Astrocyte of the hippocampus (primary cell): ENCODE measurements at places on chromosomes 13 and 19.

DNA sequence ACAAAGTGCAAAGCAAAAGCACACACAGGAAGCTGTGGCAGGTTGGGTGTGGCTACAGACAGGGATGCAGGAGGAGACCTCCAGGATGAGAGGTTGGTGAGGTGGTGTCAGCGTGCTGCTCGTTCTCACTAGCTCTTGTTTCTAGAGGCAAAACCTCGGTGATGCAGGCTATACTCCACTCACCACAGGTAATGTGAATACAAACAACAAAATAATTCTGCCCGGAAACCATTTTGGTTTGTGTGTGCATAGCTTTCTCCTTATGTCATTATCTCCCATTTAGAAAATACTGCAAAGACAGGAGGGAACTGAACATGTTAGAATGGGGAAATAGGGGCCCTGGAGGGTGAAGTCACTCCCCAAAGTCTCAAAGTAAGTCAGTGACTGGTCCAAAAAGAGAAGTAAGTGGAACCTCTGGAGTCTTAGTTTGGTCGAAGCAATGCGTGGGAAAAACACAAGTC, 9.4 kb downstream of the LCP1 start:
- no peak for DNase-seq

GRCh38 chr19:42281827-42282762, 13.0 kb downstream of the CIC start:
- DNase-seq, result peak; percentile 84

GRCh38 chr19:4877753-4878490, 10.5 kb upstream of the PLIN3 start:
- DNase-seq, result peak; percentile 59

GRCh38 chr19:5913739-5914357, at the start of gene CAPS:
TSS of gene CAPS (plus strand) at chr19:5914254. CDS start at chr19:5914407, 153 bp downstream.
- DNase-seq, result peak; percentile 94

DNA sequence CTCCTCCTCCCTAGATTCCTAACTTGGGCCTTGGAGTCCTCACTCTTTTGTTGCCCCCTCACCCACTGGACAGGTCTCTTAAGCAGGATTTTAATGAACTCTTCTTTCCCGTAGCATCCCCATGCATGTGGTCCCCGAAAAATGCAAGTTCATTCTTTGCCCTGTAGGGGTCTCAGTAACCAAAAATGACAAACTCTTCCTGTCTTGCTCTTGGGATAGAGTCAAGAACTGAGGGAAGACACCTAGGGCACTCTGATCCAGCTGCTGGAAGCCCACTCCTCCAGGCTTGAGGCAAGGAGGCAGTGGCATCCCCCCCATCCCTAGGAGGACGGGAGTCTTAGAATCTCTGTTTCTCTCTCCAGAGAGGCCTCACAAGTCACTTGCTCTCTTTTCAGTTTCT, 987.0 kb downstream of the DIAPH3 start:
- DNase-seq, result no peak

- peak; percentile 63 for DNase-seq
Observed at GRCh38 chr19:13430790-13431582, 75.3 kb downstream of the CACNA1A start.

DNA sequence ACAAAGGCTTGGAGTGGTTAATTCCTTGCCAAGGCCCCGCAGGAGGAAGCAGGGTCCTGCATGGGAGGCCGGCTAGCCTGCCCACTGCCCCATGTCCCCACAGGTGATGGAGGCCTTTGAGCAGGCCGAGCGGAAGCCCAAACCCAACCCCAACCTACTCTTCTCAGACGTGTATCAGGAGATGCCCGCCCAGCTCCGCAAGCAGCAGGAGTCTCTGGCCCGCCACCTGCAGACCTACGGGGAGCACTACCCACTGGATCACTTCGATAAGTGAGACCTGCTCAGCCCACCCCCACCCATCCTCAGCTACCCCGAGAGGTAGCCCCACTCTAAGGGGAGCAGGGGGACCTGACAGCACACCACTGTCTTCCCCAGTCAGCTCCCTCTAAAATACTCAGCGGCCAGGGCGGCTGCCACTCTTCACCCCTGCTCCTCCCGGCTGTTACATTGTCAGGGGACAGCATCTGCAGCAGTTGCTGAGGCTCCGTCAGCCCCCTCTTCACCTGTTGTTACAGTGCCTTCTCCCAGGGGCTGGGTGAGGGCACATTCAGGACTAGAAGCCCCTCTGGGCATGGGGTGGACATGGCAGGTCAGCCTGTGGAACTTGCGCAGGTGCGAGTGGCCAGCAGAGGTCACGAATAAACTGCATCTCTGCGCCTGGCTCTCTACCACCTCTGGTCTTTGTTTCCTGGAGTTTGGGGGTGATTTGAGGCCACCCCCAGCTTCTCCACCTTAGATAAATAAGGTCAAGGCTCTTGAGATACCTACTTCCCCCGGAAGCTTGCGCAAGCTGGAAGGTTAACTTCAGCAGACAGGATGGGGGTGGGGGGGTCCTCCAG, 2.6 kb downstream of the B3GNT8 start:
- DNase-seq, result no peak

DNA sequence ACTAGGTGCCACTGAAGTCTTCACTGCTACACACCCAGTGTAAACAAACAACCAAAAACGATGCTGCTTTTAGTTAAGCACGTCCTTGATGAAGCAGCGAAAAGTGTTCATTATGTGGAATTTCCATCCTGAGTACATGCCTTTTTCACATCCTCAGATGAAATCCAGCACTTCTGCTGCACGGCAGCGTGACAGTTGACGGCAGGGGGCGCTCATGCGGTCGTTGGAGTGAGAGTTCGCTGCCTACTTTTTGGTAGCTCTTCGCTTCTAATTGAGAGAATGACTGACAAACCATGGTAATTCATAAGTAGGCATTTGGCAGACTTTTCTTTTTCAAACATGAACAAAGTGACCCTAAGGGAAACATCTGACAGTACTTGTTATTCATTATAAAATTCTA, 1124.9 kb downstream of the EFNB2 start:
- DNase-seq, result peak; percentile 30

GRCh38 chr13:106416645-106417044, 118.8 kb downstream of the EFNB2 start:
- no peak for DNase-seq

DNA sequence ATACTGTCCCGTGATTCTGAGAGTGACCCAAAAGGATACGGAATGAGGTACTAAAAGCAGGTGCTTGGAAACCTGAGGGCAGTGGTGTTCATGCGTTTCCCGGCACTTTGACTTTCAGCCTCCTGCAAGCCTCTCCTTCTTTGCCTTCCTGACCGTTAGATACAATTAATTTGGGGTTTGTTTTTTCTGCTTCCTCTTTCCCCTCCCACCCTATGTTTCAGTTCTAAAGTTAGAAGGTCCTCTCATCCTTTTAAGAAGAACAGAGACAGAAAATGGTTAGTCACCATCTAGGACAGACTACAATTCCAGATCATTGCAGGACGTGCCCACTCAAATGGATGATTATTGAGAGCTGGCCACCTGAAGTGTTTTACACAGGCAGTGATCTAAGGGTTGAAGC, 1.8 kb upstream of the LILRB4 start:
- no peak for DNase-seq

- no peak for DNase-seq
Observed at GRCh38 chr13:73304442-73304841, 245.6 kb downstream of the KLF5 start.

DNA sequence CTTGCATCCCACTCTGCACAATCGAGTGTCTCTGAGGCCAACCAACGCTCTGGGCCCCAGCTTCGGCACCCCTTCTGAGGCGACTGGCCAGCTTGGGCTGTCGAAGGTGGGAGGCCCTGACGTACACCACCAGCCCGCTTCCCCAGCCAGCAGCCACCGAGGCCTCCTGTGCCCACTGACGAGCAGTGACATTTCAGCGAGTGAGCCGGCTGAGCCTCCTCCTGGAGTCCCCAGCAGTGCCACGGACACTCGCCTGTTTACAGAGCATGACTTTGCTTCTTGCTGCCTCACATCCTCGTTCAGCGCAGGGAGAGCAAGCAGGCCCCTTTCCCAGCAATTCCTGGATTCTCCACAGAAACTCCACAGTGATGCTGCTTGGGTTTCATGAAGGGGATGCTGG, 240.2 kb upstream of the MAB21L1 start:
- DNase-seq, result no peak

- peak; percentile 40 for DNase-seq
Observed at GRCh38 chr13:102136735-102137296, 265.0 kb downstream of the FGF14 start.

DNA sequence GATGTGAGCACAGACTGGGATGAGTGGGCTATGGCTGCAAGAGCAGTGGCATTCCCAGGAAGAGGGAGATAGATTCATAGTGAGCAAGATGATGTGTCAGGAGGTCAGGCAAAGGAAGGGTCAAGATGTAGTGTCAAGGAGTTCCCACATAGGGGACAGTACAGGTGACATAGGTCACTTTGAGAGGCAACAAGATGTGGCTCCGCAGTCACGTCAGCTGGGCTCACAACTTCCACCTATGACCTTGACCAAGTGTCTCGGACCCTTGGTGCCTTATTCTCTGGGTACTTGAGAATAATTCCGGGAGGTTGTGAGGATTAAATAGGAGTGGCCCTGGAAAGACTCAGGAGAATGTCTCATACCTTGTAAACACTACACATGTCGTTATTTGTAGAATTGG, 10.5 kb downstream of the ZNF317 start:
- DNase-seq, result no peak

- DNase-seq, result peak; percentile 33
Observed at GRCh38 chr13:80654638-80655249, 313.8 kb upstream of the SPRY2 start.

DNA sequence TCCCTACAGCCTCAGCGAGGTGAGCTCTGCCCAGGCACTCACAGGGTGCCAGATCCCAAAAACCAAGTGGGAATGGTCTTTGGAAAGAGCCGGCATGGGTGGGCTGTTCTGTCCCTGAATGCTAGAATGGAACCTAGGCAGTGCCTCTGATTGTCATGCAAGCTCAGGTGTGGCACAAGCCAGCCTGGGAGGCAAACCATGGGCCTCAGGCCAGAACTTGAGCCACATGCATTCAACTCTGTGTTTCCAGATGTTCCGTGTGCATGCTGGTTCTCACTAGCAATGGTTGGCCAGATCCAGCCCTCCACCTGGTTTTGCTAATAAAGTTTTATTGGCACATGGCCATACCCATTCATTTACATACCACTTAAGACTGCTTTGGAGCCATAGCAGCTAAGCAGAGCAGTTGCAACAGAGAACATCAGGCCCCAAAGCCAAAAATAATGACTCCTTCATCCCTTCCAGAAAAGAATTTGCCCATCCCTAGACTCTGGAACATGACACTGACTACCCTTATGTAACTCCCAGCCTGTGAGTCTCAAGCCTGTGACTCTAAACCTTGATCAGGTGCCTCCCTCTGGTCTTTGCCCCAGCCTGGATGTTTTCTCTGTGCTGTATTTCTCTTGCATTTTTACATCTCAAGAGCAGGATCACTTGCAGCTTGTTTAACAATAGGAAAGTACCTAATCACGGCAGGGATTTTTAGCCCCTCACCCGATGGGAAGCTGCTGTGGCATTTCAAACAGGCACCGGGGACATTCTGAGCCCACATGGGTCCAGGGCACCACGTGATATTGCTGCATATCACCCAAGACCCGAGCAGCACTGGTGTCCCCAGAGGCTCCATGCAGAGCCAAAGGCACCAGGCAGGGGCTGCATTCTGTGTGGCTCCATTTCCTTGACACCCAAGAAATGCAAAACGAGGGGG, 55.4 kb upstream of the USE1 start:
- DNase-seq, result no peak

DNA sequence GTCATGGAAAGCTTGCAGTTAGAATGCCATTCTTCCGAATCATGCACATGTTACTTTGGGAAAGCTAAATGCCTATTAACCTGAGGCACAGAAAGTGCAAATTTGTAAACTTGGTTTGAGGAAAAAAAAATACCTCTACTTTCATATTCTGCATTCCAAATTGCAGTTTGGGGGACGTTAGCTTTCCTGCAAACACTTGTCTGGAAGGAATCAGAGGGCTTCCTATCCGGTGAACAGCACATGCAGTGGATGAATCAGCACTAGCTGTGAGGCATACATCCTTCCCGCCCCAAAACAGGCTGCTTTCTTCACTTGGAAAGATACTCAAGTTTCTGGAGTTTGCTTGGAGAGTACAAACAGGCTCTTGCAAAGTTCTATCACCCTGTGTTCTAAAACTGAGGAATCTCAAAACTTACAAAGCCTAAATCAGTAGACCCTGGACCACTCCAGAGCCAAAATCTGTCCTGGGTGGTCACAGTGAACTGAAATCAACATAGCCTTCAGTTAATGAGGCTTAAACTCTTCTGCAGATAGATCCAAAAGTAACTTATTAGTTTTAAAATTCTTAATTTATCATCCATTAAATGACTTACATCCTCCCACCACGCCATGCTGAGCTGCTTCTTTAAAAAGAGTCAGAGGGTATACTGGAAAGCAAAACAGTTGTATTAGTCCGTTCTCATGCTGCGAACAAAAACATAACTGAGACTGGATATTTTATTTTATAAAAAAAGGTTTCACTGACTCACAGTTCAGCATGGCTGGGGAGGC, 802.3 kb upstream of the ARGLU1 start:
- DNase-seq, result peak; percentile 63

- peak; percentile 89 for DNase-seq
Observed at GRCh38 chr19:7340959-7341837, 7.5 kb upstream of the ARHGEF18 start.

DNA sequence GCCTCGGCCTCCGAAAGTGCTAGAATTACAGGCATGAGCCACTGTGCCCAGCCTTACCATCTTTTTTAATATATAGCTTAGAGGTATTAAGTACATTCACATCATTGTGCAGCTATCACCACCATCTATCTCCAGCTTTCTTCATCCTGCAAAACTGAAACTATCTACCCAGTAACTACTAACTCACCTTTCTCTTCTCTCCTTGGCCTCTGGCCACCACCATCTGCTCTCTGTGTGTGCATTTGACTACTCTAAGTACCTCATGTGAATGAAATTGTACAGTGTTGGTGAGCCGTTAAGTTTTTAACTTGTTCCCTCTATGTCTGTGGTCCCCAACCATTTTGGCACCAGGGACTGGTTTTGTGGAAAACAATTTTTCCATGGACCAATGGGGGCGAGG, 56.1 kb downstream of the CDK8 start:
- DNase-seq, result no peak

DNA sequence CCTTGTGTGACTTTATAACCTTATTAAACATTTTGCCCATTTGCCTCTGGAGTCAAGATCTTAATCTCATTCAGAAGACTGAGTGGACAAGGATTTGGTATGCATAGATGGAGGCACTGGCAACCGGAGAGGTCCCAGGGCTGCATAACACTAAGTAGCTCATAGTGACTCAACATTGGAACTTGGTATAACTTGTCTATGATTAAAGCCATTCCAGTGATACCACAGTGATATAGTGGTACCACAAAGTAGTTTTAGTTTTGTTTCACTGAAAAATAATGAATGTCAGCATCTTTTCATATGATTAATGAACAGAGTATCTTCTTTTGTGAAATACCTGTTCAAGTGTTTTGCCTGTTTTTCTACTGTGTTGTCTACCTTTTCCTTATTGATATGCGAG, 26.4 kb downstream of the CDK8 start:
- peak; percentile 74 for DNase-seq

- no peak for DNase-seq
Observed at GRCh38 chr13:85434927-85435326, 364.3 kb downstream of the SLITRK6 start.
